Stimulated activated naive B cell treated with anti-CD40 and anti-IgM and Interleukin-4, amounts not matched to agents 10 μg/mL and 1 μg/mL and 100 μg/mL, for 72 hours (primary cell): ENCODE measurements at places on chromosomes 12 and 14.

DNA sequence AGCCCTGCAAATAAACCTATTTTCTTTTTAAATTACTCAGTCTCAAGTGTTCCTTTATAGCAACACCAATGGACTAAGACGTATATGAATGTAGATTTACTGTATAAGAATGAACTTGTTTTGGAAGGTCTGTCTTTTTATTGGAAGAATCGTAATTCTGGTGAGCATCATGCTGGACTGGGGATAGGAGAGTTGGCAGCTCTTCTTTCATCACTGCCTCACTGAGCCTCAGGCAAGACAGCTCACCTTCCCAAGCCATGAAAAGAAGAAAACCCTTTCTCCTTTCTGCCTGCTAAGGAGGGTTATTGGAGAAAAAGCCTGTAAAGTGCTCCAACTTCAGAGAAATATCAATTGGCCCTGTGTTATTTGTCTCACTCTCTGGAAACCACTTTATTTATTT, 9.1 kb upstream of the RNF34 start:
- H3K27me3 ChIP-seq = no peaks in the 10 kb centered on the region
- no peak overlapping the region for H3K4me3 ChIP-seq
- H3K27ac ChIP-seq = no peak overlapping the region
- peaks cover 10% of the 10 kb centered on the region for H3K4me1 ChIP-seq

DNA sequence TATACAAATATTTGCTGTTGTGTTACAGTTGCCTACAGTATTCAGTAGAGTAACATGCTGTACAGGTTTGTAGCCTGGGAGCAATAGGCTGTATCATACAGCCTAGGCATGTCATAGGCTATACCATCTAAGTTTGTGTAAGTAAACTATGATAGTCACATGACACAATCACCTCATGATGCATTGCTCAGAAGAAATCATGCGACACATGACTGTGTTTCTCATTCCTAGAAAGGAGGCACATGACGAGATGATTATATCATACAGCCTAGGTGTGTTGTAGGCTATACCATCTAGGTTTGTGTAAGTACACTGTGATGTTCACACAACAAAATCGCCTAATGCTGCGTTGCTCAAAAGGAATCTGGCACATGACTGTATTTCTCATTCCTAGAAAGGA, 31.9 kb downstream of the NOPCHAP1 start:
- no peak overlapping the region for H3K4me3 ChIP-seq
- no peak for DNase-seq
- H3K27me3 ChIP-seq = no peaks in the 10 kb centered on the region
- H3K4me1 ChIP-seq = no peaks in the 10 kb centered on the region
- H3K27ac ChIP-seq = no peak overlapping the region

DNA sequence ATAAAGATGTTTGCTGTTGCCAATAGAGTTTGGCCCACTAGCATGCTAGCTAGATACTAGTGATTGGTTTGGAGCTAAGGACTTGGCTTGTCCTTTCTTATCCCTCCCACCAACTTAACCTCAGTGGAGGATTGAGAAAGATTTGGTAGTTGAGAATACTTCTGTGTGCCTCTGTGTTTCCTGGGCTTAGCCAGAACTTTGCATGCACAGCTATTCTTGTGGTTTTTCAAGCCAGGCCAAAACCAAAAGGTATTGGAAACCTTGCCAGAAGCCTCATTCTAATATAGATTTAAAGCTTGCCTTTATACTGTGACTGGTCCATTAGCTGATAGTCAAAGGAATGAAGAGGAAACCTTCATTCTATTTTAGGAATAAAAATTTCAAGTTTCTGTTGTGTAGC, 188.5 kb downstream of the CCDC91 start:
- H3K36me3 ChIP-seq = peaks cover 21% of the 10 kb centered on the region
- no peak for DNase-seq
- no peaks in the 10 kb centered on the region for H3K27me3 ChIP-seq

DNA sequence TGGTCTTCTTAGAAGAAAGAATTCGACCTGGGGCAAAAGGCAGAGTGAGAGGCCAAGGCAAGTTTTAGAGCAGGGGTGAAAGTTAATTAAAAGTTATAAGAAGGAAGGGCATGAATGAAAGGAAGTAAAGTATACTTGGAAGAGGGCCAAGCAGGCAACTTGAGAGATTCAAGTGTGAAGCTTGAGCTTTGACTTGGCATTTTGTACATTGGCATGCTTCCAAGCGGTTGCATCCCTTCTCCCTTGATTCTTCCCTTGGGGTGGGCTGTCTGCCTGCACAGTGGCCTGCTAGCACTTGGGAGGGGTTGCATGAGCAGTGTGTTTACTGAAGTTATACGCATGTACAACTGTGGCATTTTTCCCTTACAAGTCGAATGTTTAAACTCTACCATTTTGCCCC, 74.8 kb upstream of the MGAT4C start:
- H3K27me3 ChIP-seq = no peaks in the 10 kb centered on the region
- H3K36me3 ChIP-seq = no peaks in the 10 kb centered on the region
- no peak overlapping the region for H3K4me3 ChIP-seq

DNA sequence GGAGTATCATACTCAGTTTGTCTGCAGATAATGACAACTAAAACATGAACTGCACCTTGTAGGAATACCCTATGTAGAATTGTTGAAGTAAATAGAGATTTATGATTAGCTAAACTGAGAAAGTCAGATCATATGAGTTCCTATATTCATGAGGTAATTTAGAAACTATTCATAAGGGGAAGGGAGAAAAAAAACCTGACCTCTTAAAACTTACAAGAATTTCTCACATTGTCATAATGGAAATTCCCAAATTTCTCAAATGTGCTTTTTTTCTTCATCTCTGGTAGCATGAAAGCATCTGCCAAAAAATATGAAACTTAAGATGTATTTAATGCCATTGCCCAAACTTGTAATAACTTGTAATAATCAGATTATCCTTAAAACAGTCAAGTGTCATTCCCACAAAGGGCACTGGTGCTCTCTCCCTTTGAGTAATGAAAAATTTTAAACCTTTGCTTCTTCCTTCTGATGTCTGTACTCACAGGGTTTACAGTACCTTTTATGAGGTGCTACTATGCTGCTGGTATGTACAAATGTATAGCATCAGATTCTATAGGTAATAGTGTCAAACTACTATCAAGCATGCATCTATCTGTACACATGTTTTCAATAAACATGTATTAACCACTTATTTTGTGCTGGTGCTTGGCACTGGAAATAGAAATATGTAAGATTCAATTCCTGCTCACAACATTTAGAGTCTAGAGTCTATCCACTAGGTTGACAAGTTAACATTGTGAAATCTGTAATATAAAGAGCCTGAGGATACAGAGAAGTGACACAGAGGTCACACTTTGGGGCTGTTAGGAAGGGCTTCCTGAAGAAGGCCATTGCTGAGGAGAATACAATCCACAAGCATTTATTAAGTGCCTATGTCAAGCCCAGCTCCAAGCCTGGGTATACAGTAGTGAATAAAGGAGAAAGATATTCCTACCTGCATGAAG, 17.4 kb upstream of the DRAM1 start:
- no peak overlapping the region for H3K4me3 ChIP-seq
- peaks cover 36% of the 10 kb centered on the region for H3K4me1 ChIP-seq
- DNase-seq = no peak
- H3K27ac ChIP-seq = peak overlapping the region; percentile 85

GRCh38 chr14:95408731-95409476, 89.2 kb upstream of the CLMN start:
- H3K36me3 ChIP-seq = peaks cover 39% of the 10 kb centered on the region
- H3K27ac ChIP-seq = no peak overlapping the region
- no peak for DNase-seq
- no peaks in the 10 kb centered on the region for H3K27me3 ChIP-seq
- H3K4me3 ChIP-seq = no peak overlapping the region

GRCh38 chr12:121568971-121569751, 11.7 kb downstream of the KDM2B start:
- DNase-seq = no peak
- no peak overlapping the region for H3K4me3 ChIP-seq
- no peaks in the 10 kb centered on the region for H3K27me3 ChIP-seq
- H3K27ac ChIP-seq = no peak overlapping the region
- peaks cover 5% of the 10 kb centered on the region for H3K4me1 ChIP-seq
